ENCODE measurements at places on chromosomes 3 and 15. TPM values are rescaled to one million over a fixed set of nuclear protein-coding genes. Genes with fewer than 3 reads are reported as not detected.

GPR149 gene
- not detected for total RNA-seq

SNX22 gene
- 0.27 TPM for total RNA-seq

CD276 gene
- 196 TPM for total RNA-seq

LYZL4 gene
- not detected for total RNA-seq

ZIC1 gene
- total RNA-seq, result 57.3 TPM

FGD5 gene
- 0.22 TPM for total RNA-seq

GRCh38 chr3:132756108-132756650 lies 34.0 kb upstream of the NPHP3 start:
- H3K27ac ChIP-seq, result no peak overlapping the region
- H3K36me3 ChIP-seq, result no peaks in the 10 kb centered on the region
- DNase-seq, result no peak
- H3K4me3 ChIP-seq, result no peak overlapping the region
- peaks cover 2% of the 10 kb centered on the region for H3K27me3 ChIP-seq
- H3K4me1 ChIP-seq, result peaks cover 7% of the 10 kb centered on the region

GRCh38 chr15:61702224-61703020 lies 357.8 kb downstream of the VPS13C start:
- no peak overlapping the region for H3K4me3 ChIP-seq
- H3K36me3 ChIP-seq, result no peaks in the 10 kb centered on the region
- H3K27me3 ChIP-seq, result peaks cover 12% of the 10 kb centered on the region
- H3K27ac ChIP-seq, result no peak overlapping the region

DNA sequence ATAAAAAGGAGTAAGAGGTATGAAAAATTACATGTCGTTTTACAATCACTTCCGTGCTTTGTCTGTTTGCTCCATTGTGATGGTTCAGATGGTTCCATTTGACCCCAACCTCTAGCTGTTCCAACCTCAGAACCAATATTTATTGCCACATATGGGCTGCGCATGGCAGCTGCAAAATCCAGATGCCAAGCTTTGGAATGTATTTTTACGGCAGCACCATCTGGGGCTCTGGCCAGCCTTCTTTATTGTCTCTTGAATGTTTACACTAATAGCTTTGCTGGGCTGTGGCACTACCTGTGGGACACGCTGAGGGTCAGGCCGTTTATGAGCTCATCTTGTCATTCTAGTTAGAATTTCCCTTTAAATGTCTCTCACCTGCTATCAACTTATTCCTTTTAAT lies 219.8 kb downstream of the ROBO2 start:
- no peak overlapping the region for H3K4me3 ChIP-seq
- no peaks in the 10 kb centered on the region for H3K4me1 ChIP-seq
- H3K27ac ChIP-seq, result no peak overlapping the region

GRCh38 chr15:69760890-69761568 lies 308.4 kb downstream of the RPLP1 start:
- H3K27ac ChIP-seq, result peak overlapping the region; percentile 88
- no peak for DNase-seq
- peaks cover 26% of the 10 kb centered on the region for H3K4me1 ChIP-seq
- no peaks in the 10 kb centered on the region for H3K36me3 ChIP-seq

GRCh38 chr15:39685999-39686613 lies 96.5 kb downstream of the FSIP1 start:
- no peak overlapping the region for H3K4me3 ChIP-seq
- no peak for DNase-seq
- no peak overlapping the region for H3K27ac ChIP-seq
- H3K4me1 ChIP-seq, result peaks cover 53% of the 10 kb centered on the region
- H3K36me3 ChIP-seq, result no peaks in the 10 kb centered on the region

DNA sequence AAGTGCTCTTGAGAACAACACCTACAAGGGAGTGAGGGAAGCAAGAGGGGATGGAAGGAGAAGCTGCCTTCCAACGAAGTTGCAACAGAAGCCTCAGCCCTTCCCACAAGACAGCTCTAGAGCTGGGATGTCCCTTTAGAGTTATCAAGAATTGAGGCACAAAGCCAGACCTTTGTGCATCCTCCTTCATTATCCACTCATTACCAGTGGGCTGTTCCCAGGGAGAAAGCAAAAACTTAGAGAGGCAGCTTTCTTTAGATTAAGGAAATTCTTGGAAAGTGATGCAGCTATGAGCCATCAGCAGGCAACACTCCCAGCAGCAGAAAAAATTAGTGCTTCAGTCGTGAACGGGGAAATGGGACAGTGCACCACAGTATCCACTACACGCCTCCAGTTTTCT lies 10.6 kb upstream of the CD96 start:
- DNase-seq, result no peak
- no peak overlapping the region for H3K27ac ChIP-seq
- H3K4me1 ChIP-seq, result peaks cover 4% of the 10 kb centered on the region
- H3K36me3 ChIP-seq, result peaks cover 4% of the 10 kb centered on the region
- no peak overlapping the region for H3K4me3 ChIP-seq
